H4 (cell line): ENCODE measurements at places on chromosomes 5 and 9. TPM values are rescaled to one million over a fixed set of nuclear protein-coding genes. Genes with fewer than 3 reads are reported as not detected.

Gene PCDHA9
- 0.08 TPM in 1 of 2 replicates, not detected in the other for total RNA-seq

Gene CKMT2
- 0.48 TPM in 1 of 2 replicates, not detected in the other for total RNA-seq

Gene CARTPT
- not detected in 2 replicates for total RNA-seq

Gene RORB
- 1.6 and 3.0 TPM in 2 replicates for total RNA-seq

Gene IFNB1
- not detected in 2 replicates for total RNA-seq

Gene NKD2
- 0.43 and 2.8 TPM in 2 replicates for total RNA-seq

Gene PCDHGC5
- 0.06 and 0.18 TPM in 2 replicates for total RNA-seq

Gene SLC22A5
- total RNA-seq = 6.9 and 9.6 TPM in 2 replicates

Gene CLIC3
- 0.64 TPM in 1 of 2 replicates, not detected in the other for total RNA-seq

Gene ODF2
- 28.6 and 30.2 TPM in 2 replicates for total RNA-seq

Gene INSL4
- not detected in 2 replicates for total RNA-seq

Gene PRKAA1
- 47.1 and 75.6 TPM in 2 replicates for total RNA-seq

Gene PCDHA10
- total RNA-seq = 0.02 and 0.08 TPM in 2 replicates

Gene CORO2A
- total RNA-seq = 2.1 and 3.0 TPM in 2 replicates

Gene SLC4A9
- total RNA-seq = not detected in 2 replicates

Gene BTNL8
- not detected in 2 replicates for total RNA-seq

Gene PLEKHG4B
- 7.3 and 13.1 TPM in 2 replicates for total RNA-seq

Gene FLT4
- total RNA-seq = 0.04 TPM in 1 of 2 replicates, not detected in the other

Gene SHISAL2B
- total RNA-seq = not detected in 2 replicates

Gene GRXCR2
- total RNA-seq = not detected in 2 replicates

Gene UBTD2
- total RNA-seq = 34.6 and 34.8 TPM in 2 replicates

Gene SLF1
- 11.3 and 13.9 TPM in 2 replicates for total RNA-seq

Gene TUBB4B
- 164 and 180 TPM in 2 replicates for total RNA-seq

Gene OR1K1
- not detected in 2 replicates for total RNA-seq

Gene SPINK4
- 4.5 TPM in 1 of 2 replicates, not detected in the other for total RNA-seq

Gene VAV2
- total RNA-seq = 4.5 and 6.1 TPM in 2 replicates

Gene CCDC180
- 0.14 TPM in 1 of 2 replicates, not detected in the other for total RNA-seq

Gene NUDT12
- total RNA-seq = 9.9 and 15.9 TPM in 2 replicates

Gene NPR3
- total RNA-seq = 0.10 and 0.27 TPM in 2 replicates

Gene GDNF
- total RNA-seq = not detected in 2 replicates

Gene FIBCD1
- total RNA-seq = 5.3 and 7.5 TPM in 2 replicates

Gene ANKDD1B
- total RNA-seq = not detected in 2 replicates

Gene RNF180
- total RNA-seq = 6.3 and 6.6 TPM in 2 replicates

Gene BAAT
- total RNA-seq = not detected in 2 replicates

Gene REEP2
- 2.1 and 6.0 TPM in 2 replicates for total RNA-seq

Gene ANKRD18A
- total RNA-seq = 0.47 and 0.62 TPM in 2 replicates

Gene SUSD3
- not detected in 2 replicates for total RNA-seq

Gene POLR3G
- 17.4 and 19.7 TPM in 2 replicates for total RNA-seq

Gene AQP3
- 15.9 and 18.3 TPM in 2 replicates for total RNA-seq
